ENCODE measurements at places on chromosomes 5 and 9.

DNA sequence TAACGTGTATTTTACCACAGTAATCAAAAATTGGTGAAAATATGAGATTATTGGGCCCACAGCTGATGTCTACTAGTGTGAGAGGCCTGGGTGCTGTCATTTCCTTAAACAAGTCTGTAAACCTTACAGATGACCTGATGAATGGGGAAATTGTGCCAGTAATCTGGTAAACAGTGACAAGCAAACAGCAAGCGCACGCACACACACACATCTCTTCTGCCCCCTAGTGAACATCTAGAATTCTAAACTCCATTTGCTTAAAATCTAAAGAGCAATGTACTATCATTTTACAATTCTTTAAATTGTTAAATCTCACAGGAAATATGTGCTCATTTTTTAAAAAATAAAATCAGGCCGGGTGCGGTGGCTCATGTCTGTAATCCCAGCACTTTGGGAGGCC, 7.5 kb upstream of the RAPGEF1 start:
- peak; percentile 79 for DNase-seq

GRCh38 chr5:39713250-39713916, 288.6 kb upstream of the DAB2 start:
- DNase-seq: no peak

DNA sequence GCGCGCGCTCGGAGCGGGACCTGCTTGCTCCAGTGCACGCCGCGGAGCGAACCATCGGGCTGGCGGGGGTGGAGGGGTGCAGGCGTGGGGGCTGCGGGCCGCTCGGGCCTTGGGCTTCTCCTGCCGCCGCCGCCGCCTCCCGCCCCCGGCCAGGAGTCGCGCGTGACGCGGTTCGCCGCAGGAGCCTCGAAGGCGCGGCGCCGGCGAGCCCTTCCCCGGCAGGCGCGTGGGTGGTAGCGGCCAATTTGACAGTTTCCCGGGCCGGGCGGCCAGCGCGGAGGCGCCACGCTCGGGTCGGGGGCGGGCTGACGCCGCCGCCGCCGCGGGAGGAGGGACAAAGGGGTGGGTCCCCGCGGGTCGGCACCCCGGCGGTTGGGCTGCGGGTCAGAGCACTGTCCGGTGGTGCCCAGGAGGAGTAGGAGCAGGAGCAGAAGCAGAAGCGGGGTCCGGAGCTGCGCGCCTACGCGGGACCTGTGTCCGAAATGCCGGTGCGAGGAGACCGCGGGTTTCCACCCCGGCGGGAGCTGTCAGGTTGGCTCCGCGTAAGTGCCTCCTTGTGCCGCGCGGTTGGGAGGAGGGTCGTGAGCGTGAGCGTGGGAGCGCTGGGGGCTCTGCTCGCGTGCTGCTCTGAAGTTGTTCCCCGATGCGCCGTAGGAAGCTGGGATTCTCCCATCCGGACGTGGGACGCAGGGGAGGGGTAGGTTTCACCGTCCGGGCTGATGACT, at the start of gene TJP2:
TJP2 (plus strand) TSS at position 387 of the 725 bp plus-strand sequence; CDS start at position 483, 96 bp downstream.
- peak; percentile 52 for DNase-seq

DNA sequence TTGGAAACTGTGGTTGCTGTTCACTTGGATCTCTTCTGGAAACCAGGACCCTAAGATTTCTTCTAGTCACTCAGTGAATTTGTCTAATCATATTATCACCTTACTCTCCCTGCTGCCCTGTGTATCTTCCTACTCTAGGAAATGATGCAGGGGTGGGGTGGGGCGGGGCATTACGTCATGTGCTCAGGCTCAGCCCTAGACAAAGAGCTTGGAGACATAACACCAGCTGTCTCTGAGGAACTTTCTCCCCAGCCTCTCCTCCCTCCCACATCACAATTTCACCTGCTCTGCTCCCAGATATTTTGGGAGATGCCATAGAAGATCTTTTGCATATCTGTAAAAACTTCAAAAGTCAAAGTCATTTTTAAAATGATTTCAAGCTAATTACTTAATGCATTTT, 470.4 kb downstream of the ZSWIM6 start:
- no peak for DNase-seq

GRCh38 chr5:73129143-73129542, 8.8 kb downstream of the TMEM171 start:
- no peak for DNase-seq
